ENCODE measurements at places on chromosomes 5 and 9. TPM values are rescaled to one million over a fixed set of nuclear protein-coding genes. Genes with fewer than 3 reads are reported as not detected.

GABRA1 gene
- total RNA-seq: not detected

DNA sequence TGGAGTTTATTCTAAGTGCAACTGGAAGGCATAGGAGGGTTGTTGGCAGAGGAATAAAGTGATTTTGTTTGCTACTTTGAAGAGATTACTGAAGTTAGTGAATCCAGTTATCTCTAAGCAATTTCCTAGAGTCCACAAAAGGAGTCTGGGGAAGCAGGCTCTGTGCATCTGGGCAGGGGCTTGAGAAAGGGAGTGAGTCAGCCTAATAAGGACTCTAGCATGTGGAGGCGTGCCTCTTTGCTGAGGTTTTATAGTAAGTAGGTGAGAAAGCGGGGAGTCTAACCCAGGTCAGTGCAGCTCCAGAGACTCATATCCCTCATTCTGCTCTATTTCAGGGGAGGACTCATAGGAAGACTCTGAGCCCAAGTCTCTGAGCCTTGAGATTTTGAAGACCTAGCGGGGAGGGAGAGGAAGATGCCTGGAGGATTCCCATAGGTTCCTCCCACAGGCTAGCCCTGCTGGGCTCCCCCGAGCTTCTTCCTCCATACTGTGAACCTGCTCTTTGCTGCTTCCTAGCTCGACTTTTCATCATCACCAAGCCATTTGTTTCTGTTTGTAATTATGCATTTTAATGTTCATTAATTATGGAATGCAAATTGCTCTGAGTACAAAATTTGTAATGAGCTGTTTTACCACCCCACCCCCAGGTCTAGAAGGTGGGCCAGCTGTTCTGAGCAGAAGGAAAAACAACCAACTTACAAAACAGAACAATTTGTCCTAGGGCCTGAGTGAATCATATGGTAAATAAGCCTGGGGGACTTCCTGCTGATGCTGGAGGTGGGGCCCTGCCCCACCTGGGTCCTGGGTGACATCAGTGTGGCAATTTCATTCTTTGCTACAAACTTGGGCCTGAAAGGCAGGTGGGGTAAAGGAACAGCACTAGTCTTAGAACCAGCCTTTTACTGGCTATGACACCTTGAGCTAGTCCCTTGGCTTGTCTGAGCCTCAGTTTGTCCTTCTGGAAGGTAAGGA, 150.2 kb downstream of the TRIM32 start:
- no peak for DNase-seq

GRCh38 chr9:33818167-33818846, 1.3 kb downstream of the UBE2R2 start:
- no peak for DNase-seq

DNA sequence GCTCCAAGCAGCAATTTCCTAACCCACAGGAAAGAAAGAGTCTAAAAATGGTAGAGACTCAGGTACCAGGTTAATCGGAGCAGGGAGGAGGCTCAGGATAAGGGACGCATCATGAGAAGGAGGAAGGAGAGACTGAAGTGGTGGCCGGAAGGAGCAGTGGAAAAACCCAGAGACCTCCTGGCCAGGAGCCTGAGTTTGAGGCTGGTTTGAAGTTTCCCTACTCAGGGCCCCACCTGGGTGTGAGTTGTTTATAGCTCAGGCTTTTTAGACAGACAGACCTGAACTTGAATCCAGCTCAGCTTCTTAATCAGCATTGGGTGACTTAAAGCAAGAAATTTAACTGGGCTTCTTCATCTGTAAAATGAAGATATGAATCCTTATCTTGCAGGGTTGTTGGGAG, 11.9 kb upstream of the AQP7 start:
- DNase-seq: no peak

Measured in pancreas (tissue), 10 donors.